Activated naive CD8-positive, alpha-beta T cell treated with anti-CD3 and anti-CD28 coated beads for 36 hours (primary cell): ENCODE measurements at places on chromosomes 13 and 19. TPM values are rescaled to one million over a fixed set of nuclear protein-coding genes. Genes with fewer than 3 reads are reported as not detected.

The PRR12 gene
- 17.8 TPM for total RNA-seq

The OR7C1 gene
- not detected for total RNA-seq

The ZNF560 gene
- total RNA-seq, result 0.60 TPM

The PSPN gene
- 0.92 TPM for total RNA-seq

The MYADM gene
- total RNA-seq, result 32.1 TPM

The DLEU7 gene
- total RNA-seq, result not detected

The BCAM gene
- total RNA-seq, result not detected

The PRODH2 gene
- not detected for total RNA-seq

The KLF2 gene
- total RNA-seq, result 0.23 TPM

The TMED1 gene
- total RNA-seq, result 14.8 TPM

The ZNF253 gene
- total RNA-seq, result 16.6 TPM

The RFPL4A gene
- total RNA-seq, result not detected

The SPRED3 gene
- 0.74 TPM for total RNA-seq

The NXNL1 gene
- total RNA-seq, result not detected

The C5AR1 gene
- total RNA-seq, result 1.4 TPM

The PSG2 gene
- not detected for total RNA-seq

The ZNF575 gene
- total RNA-seq, result 2.0 TPM

The SOX21 gene
- not detected for total RNA-seq

The LRRC63 gene
- total RNA-seq, result 0.56 TPM

The FGF22 gene
- not detected for total RNA-seq

The CYP2F1 gene
- total RNA-seq, result not detected

The CDC16 gene
- 72.8 TPM for total RNA-seq

The SMAD9 gene
- 0.54 TPM for total RNA-seq

The CBY2 gene
- not detected for total RNA-seq

The SLC17A7 gene
- not detected for total RNA-seq

The RNF113B gene
- not detected for total RNA-seq

The SIGLEC12 gene
- total RNA-seq, result 0.76 TPM

The PPFIA3 gene
- total RNA-seq, result 3.2 TPM

The LGALS14 gene
- total RNA-seq, result 0.39 TPM

The CKM gene
- not detected for total RNA-seq

The CHMP2A gene
- total RNA-seq, result 76.9 TPM

The ANKRD10 gene
- 54.9 TPM for total RNA-seq

The ZNF573 gene
- 7.8 TPM for total RNA-seq

The ADGRE3 gene
- total RNA-seq, result not detected

The FGF21 gene
- not detected for total RNA-seq

The ZNF470 gene
- 4.3 TPM for total RNA-seq

The BRCA2 gene
- 29.9 TPM for total RNA-seq

The NUMBL gene
- total RNA-seq, result 13.4 TPM

The PSG11 gene
- not detected for total RNA-seq

The SLC10A2 gene
- total RNA-seq, result not detected

The COX7A1 gene
- total RNA-seq, result not detected

The CEBPA gene
- total RNA-seq, result 0.26 TPM

The VAV1 gene
- total RNA-seq, result 65.2 TPM

The TSKS gene
- total RNA-seq, result 0.72 TPM

The MADCAM1 gene
- not detected for total RNA-seq

The C19orf81 gene
- total RNA-seq, result 2.6 TPM

The AMH gene
- total RNA-seq, result 7.4 TPM

The ZNF331 gene
- total RNA-seq, result 18.1 TPM

The ZNF530 gene
- total RNA-seq, result 11.0 TPM

The TNFSF9 gene
- 2.3 TPM for total RNA-seq

The MIER2 gene
- total RNA-seq, result 18.6 TPM

The AZU1 gene
- total RNA-seq, result not detected

The PALM3 gene
- total RNA-seq, result not detected
